ENCODE measurements at places on chromosomes 3 and 15.

DNA sequence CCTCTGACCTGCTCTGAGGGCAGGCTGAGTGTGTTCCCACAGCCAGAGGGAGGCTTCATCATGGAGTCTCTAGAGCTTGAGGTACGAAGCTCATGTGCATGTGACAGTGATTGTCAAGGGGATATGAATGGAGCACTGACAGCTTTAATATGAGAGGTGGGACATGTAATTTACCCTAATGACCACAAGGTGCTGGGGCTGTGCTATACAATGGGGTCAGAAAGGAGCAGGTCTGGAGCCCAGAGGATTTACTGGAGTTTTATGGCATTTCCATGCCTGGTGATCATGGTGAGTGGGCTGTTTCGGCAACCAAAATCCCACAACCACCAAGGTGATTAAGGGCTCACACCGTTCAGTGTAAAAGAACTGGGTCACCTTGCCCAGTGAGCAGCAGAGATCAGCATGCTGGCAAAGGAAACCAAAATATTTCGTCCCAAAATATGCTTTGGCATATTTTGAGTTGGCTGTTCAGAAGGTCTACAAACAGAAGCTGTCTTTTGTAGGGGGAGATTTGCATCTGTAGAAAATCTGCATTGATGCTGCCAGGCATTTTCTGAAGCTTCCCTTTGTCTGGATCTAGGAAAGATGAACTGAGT is 40.1 kb upstream of the RASGRF1 start:
- H3K4me1 ChIP-seq, result no peaks in the 10 kb centered on the region
- H3K4me3 ChIP-seq, result no peak overlapping the region
- no peak overlapping the region for H3K27ac ChIP-seq
- no peak for DNase-seq

- H3K36me3 ChIP-seq, result no peaks in the 10 kb centered on the region
- DNase-seq, result no peak
- H3K4me1 ChIP-seq, result no peaks in the 10 kb centered on the region
- no peak overlapping the region for H3K4me3 ChIP-seq
- no peak overlapping the region for H3K27ac ChIP-seq
- no peaks in the 10 kb centered on the region for H3K27me3 ChIP-seq
Measured at GRCh38 chr3:78665776-78666469, 1101.9 kb downstream of the ROBO1 start.

- H3K27me3 ChIP-seq, result no peaks in the 10 kb centered on the region
- H3K4me1 ChIP-seq, result peaks cover 3% of the 10 kb centered on the region
- H3K4me3 ChIP-seq, result no peak overlapping the region
- DNase-seq, result no peak
Measured at GRCh38 chr3:13484851-13485590, 4.9 kb downstream of the HDAC11 start.

DNA sequence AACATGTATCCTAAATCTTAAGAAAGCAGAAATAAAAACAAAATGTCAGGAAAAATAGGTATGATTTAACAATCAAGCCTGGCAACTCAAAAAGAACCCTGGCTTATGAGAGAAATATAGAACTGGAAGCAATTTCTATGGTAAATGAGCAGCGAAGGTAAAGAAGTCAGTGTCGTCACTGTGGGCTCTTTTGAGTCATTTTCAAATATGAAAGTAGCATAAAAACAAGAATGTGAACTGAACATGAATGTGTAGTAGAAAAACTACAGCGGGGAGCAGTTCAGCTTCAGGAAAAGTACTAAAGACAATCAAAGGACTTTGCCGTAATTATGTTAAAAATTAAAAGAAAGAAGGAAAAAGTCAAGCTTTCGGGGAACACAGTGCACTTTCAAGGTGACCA is 17.5 kb downstream of the LSG1 start:
- no peak for DNase-seq
- peaks cover 45% of the 10 kb centered on the region for H3K36me3 ChIP-seq
- no peak overlapping the region for H3K4me3 ChIP-seq
- H3K27me3 ChIP-seq, result no peaks in the 10 kb centered on the region

DNA sequence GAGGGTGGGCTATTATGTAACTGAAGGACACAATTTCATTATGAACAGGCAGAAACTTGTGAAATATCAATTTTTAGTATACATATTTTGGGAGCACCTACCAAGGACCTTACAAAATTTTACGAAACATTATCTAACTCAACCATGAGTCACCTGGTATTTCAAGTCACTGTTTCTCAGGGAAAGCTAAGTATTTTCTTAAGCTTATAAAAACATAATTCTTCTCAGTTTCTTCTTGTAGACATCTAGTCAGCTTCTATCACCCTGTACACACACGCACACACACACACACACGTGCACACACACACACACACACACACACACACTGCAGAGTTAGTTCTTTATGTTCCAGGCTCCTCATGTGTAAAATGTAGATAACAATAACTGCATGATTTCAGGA is 658.3 kb downstream of the TUSC7 start:
- no peak overlapping the region for H3K4me3 ChIP-seq
- no peaks in the 10 kb centered on the region for H3K27me3 ChIP-seq
- no peak overlapping the region for H3K27ac ChIP-seq
- no peak for DNase-seq
- no peaks in the 10 kb centered on the region for H3K36me3 ChIP-seq

- DNase-seq, result no peak
- no peaks in the 10 kb centered on the region for H3K27me3 ChIP-seq
- no peak overlapping the region for H3K4me3 ChIP-seq
- no peak overlapping the region for H3K27ac ChIP-seq
- H3K36me3 ChIP-seq, result no peaks in the 10 kb centered on the region
- H3K4me1 ChIP-seq, result no peaks in the 10 kb centered on the region
Measured at GRCh38 chr3:114746502-114746901, 400.6 kb downstream of the ZBTB20 start.

- no peak overlapping the region for H3K4me3 ChIP-seq
- no peaks in the 10 kb centered on the region for H3K36me3 ChIP-seq
- no peak for DNase-seq
Measured at GRCh38 chr15:60890375-60891230, 338.5 kb downstream of the RORA start.

GRCh38 chr15:52180196-52180835 is 10.9 kb downstream of the GNB5 start:
- H3K4me1 ChIP-seq, result peaks cover 7% of the 10 kb centered on the region
- H3K36me3 ChIP-seq, result no peaks in the 10 kb centered on the region
- peak overlapping the region; percentile 66 for H3K4me3 ChIP-seq
- DNase-seq, result no peak
- H3K27me3 ChIP-seq, result no peaks in the 10 kb centered on the region

DNA sequence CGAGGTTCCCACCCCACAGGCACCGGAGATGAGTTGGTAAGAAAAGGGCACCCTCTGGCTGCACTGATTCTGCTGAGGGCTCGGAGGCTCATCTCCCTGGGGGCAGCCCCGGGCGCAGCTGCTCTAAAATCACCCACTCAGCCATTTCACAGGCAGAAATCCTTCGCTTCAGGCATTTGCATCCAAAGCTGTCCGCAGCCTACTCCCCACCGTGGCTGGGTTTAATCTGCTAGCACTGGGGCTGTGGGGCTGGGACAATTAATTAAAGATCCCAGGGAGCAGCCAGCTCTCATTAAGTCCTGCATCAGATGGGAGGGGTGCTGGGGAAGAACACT is 104.3 kb upstream of the PRR20G start:
- H3K27ac ChIP-seq, result no peak overlapping the region
- no peaks in the 10 kb centered on the region for H3K36me3 ChIP-seq
- H3K27me3 ChIP-seq, result peaks cover 2% of the 10 kb centered on the region
- no peaks in the 10 kb centered on the region for H3K4me1 ChIP-seq
- DNase-seq, result no peak

GRCh38 chr3:25461946-25462345 is 33.9 kb downstream of the RARB start:
- DNase-seq, result no peak
- H3K27ac ChIP-seq, result no peak overlapping the region
- H3K4me1 ChIP-seq, result no peaks in the 10 kb centered on the region

DNA sequence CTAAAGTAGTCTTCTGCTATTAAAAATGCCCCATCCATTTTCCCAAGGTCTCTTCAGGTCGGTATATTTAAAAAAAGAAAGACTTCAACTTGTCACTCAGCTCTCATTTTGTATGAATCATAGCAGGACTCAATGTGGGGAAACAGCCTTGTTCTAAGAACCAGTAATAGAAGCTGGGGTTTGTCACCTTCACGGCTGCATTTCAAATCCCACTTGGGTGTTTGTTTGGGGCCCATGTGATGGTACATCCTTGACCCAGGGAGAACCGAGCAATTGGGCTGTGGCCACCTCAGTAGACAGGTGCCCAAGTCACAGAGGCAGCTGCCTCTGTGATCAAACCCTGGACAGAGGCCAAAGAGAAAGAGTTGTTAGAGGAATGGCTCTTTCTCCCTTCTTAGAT is 70.3 kb upstream of the ARL8B start:
- H3K27me3 ChIP-seq, result no peaks in the 10 kb centered on the region
- H3K4me3 ChIP-seq, result no peak overlapping the region
- H3K36me3 ChIP-seq, result no peaks in the 10 kb centered on the region
- DNase-seq, result no peak
- H3K27ac ChIP-seq, result no peak overlapping the region

- no peaks in the 10 kb centered on the region for H3K27me3 ChIP-seq
Measured at GRCh38 chr15:44810237-44810636, 73.9 kb downstream of the TRIM69 start.

DNA sequence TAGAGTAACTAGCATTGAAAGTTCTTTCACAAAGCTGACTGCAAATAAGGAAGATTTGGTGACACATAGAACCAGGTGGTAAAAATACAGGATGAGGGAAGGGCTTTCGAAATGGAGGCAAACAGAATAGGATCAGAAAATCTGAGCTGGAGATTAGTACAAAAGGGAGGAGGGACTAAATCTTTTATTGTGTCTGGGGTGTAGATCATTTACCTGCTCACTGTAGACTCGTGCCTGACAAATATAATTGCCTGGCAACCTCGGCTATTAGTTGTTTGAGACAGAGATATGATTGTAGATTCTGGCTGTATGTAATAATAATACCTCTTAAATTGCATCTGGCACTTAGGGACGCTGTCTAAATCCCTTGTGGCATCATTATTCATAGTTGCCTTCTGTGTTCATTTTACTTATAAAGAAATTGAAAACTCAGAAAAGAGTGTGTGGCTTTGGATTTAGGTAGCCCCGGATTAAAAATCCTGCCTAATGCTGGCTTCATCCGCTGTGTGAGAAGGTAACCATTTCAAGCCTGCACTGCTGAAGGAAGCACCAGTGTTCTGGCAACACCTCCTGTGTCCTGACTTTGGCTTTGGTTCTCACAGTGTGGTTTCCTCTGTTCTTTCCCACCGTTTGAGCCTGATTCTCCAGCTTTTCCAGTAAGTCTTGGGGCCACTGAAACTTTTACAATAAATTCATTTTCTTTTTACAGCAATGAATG is 25.0 kb upstream of the GPR160 start:
- H3K27ac ChIP-seq, result no peak overlapping the region
- no peaks in the 10 kb centered on the region for H3K27me3 ChIP-seq
- H3K36me3 ChIP-seq, result no peaks in the 10 kb centered on the region
- no peak for DNase-seq
- no peak overlapping the region for H3K4me3 ChIP-seq

- H3K4me1 ChIP-seq, result no peaks in the 10 kb centered on the region
- no peak overlapping the region for H3K27ac ChIP-seq
- DNase-seq, result no peak
Measured at GRCh38 chr15:26724381-26725150, 48.3 kb downstream of the GABRB3 start.

DNA sequence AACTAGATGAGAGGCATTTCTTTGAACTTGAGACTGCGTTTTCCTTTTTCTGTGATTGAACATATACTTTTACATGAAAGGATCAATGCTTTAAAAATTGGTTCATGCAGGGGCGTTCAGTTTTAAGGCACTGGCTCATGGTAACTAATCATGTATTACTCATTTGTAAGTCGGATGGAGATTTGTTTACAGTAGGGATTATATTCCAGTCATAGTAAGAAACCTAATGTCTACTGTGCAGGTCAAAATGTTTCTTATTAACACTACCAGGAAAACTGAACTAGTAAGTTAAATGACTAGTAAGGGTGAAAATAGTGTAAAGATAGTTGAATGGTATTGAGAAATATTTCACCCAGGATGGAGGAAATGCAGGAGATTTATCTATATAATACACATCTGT is 258.8 kb upstream of the GBE1 start:
- no peaks in the 10 kb centered on the region for H3K36me3 ChIP-seq
- no peak overlapping the region for H3K27ac ChIP-seq
- no peak for DNase-seq
- no peak overlapping the region for H3K4me3 ChIP-seq
- no peaks in the 10 kb centered on the region for H3K27me3 ChIP-seq

DNA sequence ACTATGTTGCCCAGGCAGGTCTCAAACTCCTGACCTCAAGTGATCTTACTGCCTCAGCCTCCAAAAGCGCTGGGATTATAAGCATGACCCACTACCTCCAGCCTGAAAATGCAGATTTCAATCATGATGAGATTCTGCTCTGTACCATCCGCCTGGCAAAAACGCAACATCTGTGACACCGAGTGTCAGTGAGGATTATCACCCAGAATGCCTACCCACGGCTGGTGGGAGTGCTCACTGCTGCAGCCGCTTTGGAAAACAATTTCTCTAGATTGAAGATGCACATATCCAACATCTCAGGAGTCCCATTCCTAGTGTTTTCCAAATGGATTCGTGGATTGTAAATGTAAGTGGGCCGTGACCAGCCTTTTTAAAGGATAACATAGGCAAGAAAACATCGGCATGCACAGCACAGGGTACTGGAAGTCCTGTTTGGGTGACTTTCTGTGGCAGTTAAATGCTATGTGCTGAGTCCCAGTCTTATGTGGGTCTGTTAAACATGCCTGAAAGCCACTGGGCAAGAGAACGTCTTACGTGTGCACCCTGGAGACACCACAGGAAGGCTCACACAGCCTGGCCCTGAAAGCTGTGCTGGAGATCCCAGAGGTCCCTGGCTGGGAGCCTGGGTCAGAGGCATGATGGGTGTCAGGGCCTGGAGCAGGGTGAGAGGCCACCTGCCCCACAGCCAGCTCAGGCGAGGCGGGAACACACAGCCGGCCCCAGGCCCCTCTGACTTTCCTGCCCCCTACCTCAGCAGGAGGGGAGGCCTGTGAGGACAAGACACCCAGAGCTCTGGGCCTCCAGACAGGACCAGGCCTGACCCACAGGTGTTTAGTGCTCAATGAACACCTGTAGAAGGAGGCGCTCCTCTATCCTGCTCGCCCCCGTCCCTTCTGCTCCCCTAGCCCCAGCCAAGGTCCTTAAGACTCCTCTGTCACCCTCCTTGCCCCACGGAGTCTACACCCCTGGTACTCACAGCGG is 918 bp downstream of the PRSS50 start:
- H3K4me1 ChIP-seq, result no peaks in the 10 kb centered on the region
- DNase-seq, result no peak
- no peak overlapping the region for H3K4me3 ChIP-seq
- peaks cover 27% of the 10 kb centered on the region for H3K27me3 ChIP-seq
- H3K36me3 ChIP-seq, result no peaks in the 10 kb centered on the region
- H3K27ac ChIP-seq, result no peak overlapping the region

GRCh38 chr15:23484870-23485269 is 37.8 kb upstream of the GOLGA6L2 start:
- no peak overlapping the region for H3K27ac ChIP-seq
- no peaks in the 10 kb centered on the region for H3K4me1 ChIP-seq
